ENCODE measurements at places on chromosomes 12 and 14.

DNA sequence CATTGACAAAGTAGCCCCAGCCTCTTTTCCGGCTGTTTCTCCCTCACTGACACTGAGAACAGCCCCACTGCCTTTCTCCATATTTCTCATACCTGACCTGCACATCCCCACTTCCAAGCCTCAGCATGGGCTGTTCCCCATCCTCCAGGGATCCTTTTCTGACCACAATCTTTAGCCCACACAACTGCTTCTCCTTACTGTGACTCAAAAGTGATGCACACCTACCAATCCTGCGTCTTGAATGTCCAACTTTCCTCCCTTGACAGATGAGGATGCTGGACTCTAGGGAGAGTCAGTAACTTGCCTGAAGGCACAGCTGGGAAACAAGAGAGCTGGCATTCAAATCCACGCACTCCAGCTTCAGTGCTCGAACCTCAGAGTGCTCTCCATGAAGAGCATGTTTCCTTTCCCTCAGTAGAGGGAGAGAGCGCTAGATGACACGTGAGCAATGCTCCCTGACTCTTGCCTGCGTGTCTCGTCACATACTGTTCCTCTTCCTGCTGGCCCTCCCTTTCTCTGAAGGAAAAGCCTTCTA, 75.6 kb downstream of the NTF3 start:
- no peak for DNase-seq

GRCh38 chr12:102481705-102482425, 1.5 kb upstream of the IGF1 start:
- no peak for DNase-seq

DNA sequence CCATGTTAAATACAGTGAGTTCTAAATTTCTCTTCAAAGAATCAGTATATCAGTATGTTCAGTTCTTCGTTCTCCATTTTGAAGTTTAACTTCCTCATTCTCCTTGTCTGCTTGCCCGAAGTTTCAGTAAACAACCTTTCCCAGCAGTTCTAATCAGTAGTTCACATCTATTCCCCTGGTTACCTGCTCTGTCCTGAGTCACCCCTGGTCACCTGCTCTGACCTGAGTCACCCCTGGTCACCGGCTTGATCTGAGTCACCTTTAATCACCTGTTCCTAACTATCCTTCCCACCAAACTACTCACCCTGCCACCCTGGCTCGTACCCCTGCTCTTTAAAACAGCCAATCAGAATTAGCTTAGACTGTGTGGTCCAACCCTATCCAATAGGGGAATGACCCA, 9.4 kb upstream of the OR10G3 start:
- no peak for DNase-seq

- DNase-seq = no peak
Observed at GRCh38 chr12:18387706-18388105, 126.4 kb downstream of the PIK3C2G start.

DNA sequence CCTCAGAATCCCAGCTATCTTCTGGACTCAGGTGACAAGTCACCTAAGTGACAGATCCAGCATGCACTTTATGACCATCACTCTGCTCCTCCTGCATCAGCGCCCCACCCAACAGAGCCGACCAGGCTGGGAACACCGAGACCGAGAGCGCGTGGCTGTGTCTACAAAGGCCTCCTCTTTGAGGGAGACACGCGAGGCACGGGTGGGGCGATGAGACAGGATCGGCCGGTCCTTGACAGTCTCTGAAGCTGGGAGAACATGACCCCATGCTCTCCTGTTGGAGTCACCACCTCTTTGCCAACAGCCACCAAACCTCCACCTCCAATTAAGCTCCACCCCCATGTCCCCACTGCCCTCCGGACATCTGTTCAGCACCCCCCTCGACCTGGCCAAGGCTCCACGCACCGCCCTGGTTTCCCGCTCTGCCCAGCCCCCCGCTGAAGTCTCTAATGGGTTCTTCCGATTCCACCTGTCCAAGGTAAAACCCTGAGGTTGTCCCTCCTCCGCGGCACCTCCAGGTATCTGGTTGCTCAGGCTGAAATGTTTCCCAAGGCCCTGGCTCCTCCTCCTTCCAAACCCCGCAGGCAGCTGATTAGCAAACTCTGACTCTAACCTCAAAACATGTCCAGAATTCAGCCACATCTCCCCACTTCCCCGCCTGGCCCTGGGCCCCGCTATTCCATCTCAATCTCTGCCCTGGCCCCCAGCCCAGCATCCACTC, 31.5 kb downstream of the HSP90AA1 start:
- no peak for DNase-seq

DNA sequence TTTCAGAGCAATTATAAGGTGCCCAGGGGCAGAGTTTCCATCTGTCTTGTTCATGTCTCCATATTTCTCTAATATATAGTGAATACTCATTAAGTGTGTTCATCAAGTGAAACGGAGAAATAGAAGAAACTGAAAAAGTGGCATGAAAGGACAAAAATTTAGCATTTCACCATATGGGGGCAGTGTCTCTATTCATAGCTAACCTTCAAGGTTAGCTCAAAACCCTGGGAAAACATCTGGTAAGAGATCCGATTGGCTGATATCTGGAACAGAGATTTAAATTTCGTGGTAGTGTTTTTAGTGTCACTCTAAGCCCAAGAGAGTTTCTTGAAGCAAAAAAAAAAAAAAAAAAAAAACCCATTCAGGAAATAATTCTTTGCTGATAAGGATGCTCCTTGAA, 367.5 kb downstream of the DAD1 start:
- no peak for DNase-seq

GRCh38 chr12:94805749-94806529, 155.6 kb upstream of the TMCC3 start:
- DNase-seq = no peak
